Fibroblast of skin of abdomen (primary cell): ENCODE measurements at places on chromosomes 6 and 20.

DNA sequence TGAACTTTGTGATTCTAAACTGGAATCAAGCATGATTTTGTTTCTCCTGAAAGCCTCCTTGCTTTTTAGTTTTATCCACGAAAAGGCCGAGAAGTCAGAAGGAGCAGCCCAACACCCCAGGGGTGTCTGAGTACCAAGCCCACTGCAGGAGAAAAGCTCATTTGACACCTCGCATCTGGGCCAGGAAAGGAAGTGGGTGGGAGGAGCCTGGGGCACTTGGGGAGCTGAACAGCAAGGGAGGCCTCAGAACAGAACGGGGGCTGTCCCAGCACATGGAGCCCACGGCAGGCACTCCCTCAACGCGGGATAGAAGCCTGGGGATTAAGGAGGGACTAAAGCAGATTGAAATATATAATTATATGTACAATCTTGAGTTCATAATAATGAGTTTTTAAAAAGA lies 6.6 kb downstream of the KIF25 start:
- no peak for DNase-seq

GRCh38 chr20:63830841-63831588 lies at the start of gene ZBTB46:
Gene ZBTB46, minus strand, starts transcription at chr20:63831264. Its CDS starts 40,507 bp downstream, at chr20:63790757.
- DNase-seq, result peak; percentile 46

DNA sequence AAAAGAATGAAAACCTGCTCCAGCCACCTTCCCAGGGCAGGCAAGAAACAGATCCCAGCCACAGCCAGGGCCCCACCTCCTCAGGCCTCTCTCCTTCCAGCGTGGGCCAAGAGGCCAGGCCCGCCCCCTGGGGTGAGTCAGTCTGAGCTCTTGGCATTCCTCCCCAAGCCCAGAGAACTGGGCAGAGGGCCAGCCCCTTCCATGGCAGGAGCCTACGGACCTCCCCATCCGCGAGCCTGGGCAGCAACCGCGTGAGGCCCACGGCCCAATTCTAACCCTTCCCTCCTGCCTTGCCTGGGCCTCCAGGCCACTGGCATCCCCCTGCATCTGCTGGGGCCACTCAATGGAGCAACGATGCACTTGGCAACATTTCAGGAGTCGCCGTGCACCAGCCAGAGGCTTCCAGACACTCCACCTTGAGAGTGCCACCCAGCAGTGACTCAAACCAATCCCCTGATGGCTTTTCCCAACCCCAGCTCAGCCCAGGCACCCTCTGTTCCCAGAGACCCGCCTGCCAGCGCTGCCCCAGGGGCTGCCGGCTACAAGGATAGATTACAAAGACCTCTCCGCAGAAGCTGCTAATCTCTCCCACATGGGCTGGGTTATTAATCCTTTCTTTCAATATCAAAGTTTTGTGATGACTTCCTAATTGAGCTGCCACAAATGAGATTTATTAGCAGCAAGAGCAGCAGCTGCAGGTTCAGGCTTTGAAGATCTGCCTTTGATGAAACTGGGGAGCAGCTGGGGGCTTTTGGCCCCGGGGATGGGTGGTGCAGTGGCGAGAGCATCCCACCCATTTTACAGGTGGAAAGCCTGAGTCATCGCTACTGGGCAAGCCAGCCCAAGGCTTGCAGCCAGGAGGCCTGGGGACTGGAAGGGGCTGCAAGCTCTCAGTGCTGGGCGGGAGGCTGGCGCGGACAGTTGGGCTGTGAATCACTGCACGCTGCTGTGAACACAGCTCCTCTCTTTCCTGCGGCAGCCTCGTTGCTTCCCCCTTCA lies 85.7 kb downstream of the NFATC2 start:
- peak; percentile 97 for DNase-seq

DNA sequence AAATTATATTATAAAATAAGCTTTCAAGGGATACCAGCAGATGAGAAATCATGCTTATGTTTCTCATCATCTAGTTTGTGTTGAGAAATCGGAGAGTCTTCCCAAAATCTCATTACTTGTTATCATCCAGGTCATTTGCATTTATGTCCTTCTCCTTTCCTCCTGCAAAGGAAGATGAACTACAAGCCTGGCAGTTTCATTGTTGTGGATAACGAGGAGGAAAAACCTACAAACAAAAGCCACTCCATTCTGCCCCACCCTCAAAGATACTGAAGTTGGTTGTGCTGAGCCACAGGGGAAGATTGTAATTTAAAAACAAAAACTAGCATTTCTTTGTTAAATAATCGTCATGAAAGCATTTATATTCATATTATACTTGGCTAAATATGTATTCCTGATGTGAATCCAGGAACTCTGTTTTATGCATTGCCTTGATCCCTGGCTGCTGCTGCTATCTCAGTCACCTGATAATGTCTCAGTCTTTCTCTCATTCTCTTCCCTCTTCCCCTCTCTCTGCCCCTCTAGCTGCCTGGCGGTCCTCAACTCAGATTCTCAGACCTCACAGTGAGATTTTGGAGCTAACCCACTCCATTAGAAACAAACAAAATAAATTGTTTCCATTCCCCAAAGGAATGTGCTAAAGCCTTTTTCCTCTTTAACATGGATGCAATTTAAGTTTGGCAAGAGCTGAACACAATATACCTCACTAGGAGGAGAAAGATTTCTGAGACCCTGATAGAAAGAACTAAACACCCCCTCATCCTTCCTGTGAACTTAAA lies 185.3 kb downstream of the ADAT2 start:
- peak; percentile 17 for DNase-seq

DNA sequence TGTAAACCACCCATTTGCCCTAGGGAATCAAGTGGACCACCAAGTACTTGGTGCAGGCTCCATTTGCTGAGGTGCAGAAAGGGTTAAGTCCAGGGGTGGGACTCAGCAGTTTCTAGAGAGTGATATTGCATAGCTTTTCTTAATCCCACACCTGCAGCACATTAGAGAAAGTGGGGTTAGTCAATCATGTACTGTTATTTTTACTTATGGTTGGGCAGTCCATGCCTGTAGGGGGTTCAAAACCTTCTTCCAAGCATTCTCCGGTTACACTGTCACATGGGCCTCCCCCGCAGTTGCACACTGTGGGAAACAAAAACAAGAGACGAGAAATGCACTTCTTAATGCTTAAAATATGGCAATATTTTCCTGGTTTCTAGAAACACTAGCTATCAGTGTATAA lies 65.5 kb downstream of the LAMA4 start:
- DNase-seq, result peak; percentile 86

DNA sequence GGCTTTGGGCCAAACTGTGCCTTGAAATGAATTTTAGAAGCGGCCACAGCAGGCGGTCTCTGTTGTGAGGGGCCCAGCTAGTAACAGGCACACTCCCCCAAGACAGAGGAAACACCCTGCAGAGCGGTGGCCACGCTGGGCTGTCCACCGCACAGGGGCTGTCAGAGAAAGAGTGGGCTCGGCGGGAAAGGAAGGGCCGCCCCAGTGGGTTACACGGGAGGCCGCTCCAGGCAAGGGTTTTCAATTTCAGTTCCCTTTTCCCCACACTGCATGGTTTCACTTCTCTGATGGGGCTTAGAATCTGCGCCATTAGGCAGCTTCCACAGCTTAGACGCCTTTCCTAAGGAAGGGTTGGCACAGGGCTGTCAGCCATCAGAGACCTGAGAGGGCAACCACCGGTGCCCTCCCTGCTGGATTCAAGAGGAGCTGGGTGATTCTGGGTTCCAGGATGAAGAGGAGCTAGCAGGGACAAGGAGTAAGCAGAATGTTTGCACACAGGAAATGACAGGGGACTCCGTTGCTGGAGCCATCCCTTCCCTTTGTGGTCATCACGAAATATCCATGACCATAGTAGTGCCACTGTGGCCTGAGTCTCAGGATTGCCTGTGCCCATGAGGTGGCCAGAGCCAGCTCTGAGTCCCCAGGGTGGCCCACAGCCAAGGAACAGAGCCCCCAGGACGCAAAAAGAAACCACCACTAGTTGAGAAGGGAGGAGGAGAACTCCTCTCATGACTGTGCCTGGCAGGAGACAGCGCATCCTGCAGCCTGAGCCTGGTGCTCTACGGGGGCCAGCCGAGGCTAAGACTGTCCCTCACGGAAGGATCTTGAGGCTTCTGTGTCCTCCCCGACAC lies 282.7 kb downstream of the NRN1 start:
- DNase-seq, result no peak

DNA sequence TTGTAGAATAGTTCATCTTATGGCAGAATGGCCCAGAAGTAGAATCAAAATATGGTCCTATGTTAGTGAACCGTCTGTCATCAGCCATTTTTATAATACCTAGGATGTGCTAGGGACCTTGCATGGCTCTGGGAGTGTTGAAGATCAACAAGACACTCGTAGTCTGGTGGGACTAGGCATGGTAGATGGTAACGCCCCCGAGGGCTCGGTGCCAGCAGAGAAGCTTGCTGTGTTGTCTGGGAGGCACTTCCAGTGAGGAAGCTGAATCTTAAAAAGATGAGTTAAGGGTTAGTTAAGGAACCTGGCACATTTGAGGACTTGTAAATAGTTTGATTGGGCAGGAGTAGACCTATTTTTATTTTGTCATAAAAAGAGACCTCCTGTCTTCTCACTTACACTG lies 82.4 kb downstream of the MAP3K4 start:
- no peak for DNase-seq

DNA sequence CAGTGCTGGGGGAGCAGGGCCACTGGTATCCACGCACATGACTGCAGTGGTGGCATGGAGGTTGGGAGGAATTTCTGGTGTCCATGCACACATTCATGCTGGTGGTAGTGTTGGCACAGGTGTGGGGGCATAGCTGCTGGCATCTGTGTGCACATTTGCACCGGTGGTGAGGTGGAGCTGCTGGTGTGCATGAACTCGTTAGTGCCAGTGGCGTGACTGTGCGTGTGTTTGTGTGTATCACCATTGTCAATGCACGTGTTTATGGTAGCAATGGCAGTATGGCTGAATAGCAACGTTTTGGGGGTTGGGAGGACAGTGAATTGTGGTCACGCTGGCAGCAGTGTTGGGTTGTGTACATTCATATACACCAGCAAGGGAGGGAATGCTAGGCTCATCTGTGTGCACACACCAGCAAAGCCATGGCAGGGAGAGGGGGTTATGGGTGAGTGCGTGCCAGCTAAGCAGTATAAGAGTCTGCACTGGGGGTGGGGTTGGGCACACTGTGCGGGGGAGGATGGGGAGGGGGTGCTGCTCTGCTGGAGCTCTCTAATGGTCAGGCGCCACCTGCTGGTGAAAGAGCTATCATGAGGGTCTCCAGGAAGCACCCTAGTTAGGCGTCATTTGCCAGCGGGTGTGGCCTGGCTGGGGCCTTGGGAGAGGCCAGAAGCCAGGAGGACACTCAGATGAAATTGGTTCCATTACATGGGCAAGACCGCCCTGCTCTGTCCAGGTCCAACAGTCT lies 626.1 kb upstream of the ID4 start:
- DNase-seq, result no peak
